ENCODE measurements at places on chromosomes 4 and X.

DNA sequence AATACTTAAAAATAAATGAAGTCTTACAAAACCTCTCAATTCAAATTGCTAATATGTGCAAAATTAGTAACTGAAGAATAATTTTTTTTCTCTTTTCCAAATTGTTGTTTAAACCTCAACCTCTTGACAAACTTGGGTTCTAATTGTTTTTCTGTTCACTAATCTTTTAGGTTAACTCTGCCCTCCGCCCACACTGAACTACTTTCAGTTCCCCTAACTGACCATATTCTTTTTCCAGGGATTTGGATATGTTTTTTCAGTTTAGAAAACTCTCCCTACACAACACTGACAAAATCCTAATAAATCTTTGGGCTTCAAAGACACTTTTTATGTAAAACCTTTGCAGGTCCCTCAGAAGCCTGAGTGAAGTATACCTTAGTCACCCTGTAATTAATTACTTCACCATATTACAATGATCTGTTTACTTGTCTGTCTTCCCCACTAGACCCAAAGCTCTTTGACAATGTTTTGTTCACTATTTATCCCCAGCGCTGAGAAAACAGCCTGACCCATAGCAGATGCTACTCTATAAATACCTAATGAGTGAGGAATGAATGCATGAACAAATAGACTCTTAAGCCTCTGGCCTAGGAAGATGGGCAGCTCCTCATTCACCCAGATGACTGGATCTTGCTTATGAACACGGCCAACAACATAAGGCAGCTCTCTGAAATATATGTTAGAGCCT lies 134.9 kb downstream of the MAML3 start:
- DNase-seq, result no peak

- no peak for DNase-seq
These were observed 154.4 kb upstream of the KLF3 start for GRCh38 chr4:38509551-38509950.

GRCh38 chr4:25500626-25501316 lies 123.7 kb downstream of the ANAPC4 start:
- no peak for DNase-seq

- no peak for DNase-seq
These were observed 48.8 kb downstream of the UGT2B10 start for GRCh38 chr4:68864438-68865187.

- no peak for DNase-seq
These were observed 242.0 kb downstream of the BCOR start for GRCh38 chrX:39855748-39856129.

DNA sequence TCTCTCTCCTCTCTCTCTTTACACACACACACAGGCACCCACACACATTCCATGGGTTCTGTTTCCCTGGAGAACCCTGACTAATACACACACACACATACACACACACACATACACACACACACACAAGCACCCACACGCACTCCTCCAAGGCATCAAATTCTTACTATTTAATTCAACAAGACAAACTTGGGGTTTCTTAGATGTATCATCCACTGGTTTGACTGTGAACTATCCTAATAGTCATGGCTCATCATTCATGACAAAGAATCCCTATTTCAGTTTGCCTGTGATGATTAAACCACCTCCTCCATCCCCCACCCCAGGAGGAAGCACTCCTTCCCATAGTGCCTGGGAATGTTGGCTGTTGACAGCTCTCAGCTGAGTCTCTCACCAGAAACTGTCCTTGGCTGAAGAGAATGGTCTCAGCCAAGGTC lies 98.2 kb downstream of the USP46 start:
- no peak for DNase-seq

- DNase-seq, result peak; percentile 14
These were observed 47.8 kb upstream of the CRMP1 start for GRCh38 chr4:5940470-5941203.

- no peak for DNase-seq
These were observed 23.1 kb downstream of the ANTXR2 start for GRCh38 chr4:80049813-80050534.

GRCh38 chrX:153763298-153763932 lies 634 bp upstream of the PLXNB3 start:
- DNase-seq, result no peak

GRCh38 chr4:182643801-182644682 lies 273.1 kb downstream of the DCTD start:
- peak; percentile 78 for DNase-seq

- DNase-seq, result no peak
These were observed 79.0 kb downstream of the ADRA2C start for GRCh38 chr4:3845094-3845743.

DNA sequence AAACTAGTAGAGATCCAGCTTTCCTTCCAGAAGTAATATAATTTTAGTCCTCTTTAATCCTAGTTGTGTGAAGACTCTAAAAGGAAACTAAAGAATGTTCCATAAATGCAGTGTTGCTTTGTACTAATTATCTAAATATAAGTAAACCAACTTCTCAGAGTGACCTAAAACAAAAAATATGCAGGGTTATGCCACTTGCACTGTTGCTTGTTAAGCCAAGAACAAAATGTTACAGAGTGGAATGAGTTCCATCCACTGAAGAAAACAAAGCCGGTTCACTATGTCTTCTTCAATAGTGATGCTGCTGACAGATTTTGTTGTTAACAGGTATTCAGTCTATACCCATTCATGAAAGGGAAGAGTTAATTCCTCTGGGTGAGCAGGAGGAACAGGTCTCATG lies 252.0 kb upstream of the DIAPH2 start:
- DNase-seq, result no peak

- DNase-seq, result peak; percentile 47
These were observed 67.6 kb upstream of the FREM3 start for GRCh38 chr4:143768007-143768591.

DNA sequence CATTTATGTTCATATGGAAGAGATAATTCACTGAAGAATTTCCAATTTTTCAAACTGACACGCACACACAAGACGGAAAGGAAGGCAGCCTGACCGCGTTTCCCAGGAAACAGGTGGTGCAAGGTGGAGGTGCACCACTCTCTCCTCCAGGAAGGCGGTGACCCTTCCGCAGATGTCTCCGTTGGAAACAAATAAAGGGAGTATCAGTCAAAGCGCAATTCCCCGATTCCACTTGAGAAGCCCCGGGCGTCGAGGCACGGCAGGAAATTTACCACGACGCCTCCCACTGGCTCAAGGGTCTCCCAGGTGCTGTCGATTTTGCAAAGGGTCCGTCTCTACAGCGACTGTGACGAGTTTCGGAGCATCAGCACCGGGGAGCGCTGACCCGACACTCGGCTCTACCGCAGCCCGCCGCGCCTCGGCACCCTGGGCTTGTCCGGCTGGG lies 770 bp upstream of the TIGD2 start:
- DNase-seq, result no peak

GRCh38 chr4:163764569-163764968 lies 270.1 kb downstream of the TMA16 start:
- DNase-seq, result no peak

DNA sequence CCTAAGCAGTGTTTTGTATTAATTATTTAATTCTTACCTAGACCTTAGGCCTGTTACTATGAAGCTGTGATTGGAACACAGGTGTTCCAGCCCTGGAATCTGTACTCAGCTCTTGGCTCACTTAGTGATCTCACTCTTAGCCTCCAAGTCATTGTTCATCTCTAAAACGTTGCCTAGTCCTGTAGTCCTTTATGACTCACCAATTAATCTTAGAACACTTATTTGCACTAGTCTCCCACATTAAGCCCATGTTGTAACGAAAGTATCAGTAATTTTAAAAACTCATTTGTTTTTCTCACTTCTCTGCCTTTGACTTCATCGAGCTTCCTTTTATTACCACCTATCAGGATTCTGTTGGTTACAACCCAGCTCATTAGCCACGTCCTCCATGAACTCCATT lies 1224.7 kb upstream of the TENM3 start:
- DNase-seq, result no peak

DNA sequence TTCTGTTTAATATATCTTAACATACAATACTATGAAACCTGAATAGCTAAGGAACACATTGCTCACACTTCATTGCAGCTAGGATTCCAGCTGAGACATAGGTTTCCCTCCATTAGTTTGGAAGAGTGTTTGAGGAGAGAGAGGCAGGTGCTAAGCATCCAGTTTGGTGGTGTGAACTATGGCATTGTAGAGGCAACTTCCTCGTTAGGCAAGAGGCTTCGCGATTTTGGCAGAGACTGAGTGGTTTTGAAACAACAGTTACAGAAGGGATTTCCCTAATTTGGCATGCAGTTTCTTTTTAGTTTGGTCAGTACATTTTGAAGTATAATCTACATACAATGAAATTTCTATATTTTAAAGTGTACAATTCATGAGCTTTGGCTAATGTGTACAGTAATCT lies 117.1 kb upstream of the BMP3 start:
- no peak for DNase-seq

GRCh38 chrX:154592505-154592904 lies 7.6 kb downstream of the CTAG1A start:
- DNase-seq, result no peak

DNA sequence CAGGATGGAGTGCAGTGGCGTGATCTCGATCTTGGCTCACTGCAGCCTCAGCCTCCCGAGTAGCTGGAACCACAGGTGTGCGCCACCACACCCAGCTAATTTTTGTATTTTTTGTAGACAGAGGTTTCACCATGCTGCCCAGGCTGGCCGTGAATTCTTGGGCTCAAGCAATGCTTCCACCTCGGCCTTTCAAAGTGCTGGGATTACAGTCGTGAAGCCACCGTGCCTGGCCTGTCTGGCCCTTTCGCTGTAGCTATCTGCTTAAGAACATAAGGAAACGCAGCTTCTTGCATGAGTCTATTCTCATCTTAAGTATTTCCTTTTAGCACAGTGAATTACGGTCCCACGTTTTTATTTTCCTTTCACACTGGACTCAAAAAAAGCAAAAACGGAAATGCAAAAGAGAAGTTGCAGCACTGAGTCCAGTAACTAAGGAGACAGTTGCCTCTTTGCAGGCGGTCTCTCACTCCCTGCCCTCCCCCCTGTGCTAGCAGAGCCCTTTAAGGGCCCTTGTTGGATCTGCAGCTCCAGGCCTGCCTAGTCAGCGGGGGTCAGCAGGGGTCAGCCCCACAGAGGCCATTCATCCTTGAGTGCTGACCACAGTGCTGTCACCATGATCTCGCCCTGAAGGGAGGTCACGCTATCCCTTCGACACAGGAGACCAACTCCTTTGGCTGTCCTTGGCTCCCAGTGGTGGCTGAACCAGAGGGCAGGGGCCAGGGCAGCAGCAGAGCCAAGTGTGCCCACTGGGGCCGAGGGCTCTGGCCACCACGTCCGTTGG lies 21.8 kb upstream of the TBC1D14 start:
- no peak for DNase-seq

DNA sequence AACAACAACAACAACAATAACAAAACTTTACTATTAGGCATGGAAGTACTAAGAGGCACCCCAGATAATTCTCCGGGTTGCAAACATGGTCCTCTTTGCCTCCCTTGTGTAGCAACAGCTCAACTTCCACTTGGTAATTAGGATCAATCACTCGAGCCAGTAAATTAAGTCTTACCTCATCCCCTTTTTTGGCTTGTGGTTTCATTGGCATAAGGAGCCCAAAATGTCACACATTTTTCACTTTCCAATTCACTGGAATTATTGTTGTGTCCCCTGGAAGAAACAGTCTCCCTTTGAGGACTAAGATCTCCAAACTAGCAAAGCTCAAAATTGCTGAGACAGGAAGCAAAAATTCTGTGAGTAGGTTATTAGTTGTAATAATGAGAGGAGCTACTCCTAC lies 49.2 kb upstream of the HSD17B10 start:
- DNase-seq, result no peak

- no peak for DNase-seq
These were observed 3.3 kb downstream of the RELL1 start for GRCh38 chr4:37682701-37683401.

GRCh38 chrX:153934148-153934761 lies 582 bp downstream of the NAA10 start:
- DNase-seq, result no peak

GRCh38 chrX:31545726-31546125 lies 473.9 kb upstream of the FTHL17 start:
- DNase-seq, result no peak

GRCh38 chr4:5389756-5390310 lies 318.5 kb downstream of the EVC2 start:
- DNase-seq, result no peak

- peak; percentile 42 for DNase-seq
These were observed 15.1 kb downstream of the SLC2A9 start for GRCh38 chr4:10006231-10006600.

- DNase-seq, result no peak
These were observed 20.1 kb upstream of the XPNPEP2 start for GRCh38 chrX:129718676-129719075.

DNA sequence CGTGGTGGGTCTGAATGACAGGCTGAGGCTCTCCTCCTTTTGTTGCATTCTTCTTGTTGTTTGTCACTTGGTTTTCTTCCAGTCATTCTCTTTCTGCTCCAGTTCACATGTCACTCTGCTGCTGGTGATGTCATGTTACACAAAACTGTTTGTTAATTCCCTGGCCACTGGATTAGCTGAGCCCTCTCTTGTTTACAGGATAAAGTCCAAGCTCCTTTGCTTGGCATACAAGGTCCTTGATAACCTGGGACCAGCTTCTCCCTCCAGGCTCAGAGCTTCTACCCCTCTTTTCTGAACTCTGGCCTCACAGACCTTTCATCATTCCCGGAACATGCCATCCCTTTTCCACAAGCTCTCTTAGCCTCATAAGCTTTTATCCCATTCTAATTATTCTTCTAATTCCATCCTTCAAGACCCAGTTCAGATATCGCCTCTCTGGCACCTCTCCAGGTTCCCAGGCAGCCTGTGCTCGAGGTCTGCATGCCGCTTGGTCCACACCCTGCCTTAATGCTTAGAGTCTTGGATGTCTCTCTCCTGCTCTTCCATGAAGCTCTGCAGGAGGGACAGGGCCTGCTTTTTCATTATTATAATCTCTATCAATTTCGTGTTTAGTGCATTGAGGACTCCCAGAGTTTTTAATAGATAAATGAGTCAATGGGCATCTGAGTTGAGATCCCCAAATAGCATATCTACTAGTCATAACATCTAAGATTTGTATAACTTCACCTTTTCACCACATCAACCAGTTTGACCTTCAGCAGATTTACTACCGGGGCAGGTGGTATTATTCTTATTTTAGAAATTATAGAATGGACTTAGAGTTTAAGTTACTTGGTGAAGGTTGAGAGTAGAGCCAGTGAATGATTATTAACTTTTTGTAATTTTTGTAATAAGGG lies 98.7 kb downstream of the TMEM131L start:
- DNase-seq, result no peak

DNA sequence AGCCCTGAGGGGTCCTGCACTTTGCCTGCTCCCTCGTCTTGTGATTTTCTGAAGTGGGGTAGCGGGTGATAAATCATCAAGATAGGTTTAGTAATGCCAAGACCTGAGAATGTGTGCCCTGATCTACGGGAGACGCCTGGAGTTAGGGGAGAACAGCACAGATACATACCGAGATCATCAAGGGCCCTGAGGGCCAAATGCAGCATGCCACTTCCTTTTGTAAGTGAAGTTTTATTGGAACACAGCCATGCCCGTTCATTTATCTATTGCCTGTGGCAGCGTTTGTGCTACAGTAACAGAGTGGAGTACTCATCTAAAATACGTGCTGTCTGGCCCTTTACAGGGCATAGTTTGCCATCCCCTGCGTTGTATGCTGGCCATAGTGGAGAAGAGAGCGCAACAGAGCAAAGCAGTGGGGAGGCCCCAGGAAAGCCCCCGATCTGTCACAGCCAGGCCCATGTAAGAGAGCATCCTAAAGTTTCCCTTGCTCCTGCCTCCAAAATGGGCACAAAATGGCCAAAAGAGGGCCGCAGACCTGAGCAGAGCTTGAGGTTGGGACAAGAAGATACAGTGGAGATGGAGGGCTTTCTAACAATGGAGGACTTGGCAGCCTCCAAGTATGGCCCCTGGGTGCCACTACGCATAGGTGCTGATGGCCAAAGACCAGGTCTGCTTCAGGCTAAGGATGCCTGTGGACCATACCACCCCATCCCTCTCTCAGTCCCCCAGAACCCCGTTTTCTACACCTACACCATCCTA lies 167.0 kb downstream of the SMIM20 start:
- no peak for DNase-seq
